ENCODE measurements at places on chromosomes 1 and 21.

DNA sequence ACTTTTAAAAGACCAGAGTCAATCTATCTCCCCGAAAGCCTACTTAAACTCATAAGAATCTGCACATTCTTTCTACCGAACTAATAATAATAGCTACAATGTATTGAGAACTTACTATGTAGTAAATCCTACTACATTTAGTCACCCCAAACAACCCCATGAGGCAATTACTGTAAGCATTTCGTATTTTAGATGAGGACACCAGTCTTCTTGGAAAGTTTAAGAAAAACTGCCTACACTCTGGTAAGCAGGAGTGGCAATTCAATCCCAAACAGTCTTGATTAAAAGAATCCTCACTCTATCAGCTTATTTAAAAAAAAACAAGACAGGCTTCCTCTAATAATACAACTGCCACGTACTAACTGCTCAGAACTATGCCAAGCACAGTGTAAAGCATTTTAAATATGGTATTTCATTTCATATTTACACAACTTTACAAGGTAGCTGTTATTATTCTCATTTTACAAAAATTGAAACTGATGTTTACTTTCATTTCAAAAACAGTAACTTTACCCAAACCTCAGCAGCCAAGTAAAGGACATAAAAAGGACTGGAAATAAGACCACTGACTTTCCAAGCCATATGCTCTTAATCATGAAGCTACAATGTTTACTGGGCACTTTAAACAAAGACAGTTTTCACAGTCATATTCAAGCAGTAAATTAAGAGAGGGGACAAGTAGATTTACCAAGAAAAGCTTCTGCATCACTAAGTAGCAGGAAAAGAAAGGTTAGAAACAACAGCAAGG is 13.9 kb downstream of the ARID4B start:
- no peak for DNase-seq

DNA sequence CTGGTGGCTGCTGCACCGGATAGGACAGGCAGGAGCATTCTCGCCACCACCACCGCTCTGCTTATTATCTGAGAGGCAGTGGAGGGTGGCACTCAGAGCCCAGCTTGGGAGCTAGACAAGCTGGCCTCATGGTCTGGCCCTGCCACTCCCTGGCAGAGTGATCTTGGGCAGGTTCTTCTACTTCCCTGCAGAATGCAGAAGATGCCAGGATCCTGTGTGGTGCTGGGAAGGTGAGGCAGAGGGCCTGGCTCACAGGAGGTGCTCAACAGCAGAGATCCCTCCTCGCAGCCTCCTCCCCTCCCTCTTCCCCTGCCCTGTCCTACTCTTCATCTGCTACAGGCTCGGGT is 60.4 kb downstream of the ARHGEF10L start:
- DNase-seq, result no peak

- DNase-seq, result no peak
These were observed 60.5 kb upstream of the FOXD3 start for GRCh38 chr1:63261736-63262458.

DNA sequence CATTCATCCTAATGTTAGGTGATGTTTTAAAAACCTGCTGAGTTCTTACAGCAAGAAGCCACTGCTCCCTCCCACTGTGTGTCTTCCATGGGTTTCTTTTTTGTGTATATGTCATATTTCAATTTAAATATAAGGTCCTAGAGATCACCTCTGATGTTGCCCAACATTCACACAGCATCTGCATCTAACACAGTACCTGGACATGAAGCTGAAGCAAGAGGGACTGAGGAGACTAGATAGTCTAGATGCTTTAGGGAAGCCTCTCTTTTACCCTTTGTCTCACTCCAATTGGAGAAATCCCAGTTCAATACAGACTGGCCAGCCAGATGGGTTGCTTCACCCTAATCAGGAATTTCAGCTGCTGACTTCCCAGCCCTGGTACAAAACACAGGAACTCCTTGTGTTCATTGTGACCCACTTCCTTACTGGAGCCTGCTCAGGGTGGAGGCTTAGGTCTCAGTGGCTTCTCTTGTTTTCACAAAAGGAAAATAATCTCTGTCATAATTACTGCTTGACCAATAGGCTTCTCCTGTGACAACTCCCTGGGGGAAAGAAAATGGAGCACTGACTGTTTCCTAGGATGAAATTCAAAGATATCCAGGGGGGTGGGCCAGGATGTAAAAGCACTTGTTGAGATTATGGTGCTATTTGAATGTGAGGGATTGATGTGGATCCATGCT is 17.3 kb downstream of the BTG2 start:
- no peak for DNase-seq

GRCh38 chr21:15494481-15494880 is 235.3 kb upstream of the USP25 start:
- no peak for DNase-seq

DNA sequence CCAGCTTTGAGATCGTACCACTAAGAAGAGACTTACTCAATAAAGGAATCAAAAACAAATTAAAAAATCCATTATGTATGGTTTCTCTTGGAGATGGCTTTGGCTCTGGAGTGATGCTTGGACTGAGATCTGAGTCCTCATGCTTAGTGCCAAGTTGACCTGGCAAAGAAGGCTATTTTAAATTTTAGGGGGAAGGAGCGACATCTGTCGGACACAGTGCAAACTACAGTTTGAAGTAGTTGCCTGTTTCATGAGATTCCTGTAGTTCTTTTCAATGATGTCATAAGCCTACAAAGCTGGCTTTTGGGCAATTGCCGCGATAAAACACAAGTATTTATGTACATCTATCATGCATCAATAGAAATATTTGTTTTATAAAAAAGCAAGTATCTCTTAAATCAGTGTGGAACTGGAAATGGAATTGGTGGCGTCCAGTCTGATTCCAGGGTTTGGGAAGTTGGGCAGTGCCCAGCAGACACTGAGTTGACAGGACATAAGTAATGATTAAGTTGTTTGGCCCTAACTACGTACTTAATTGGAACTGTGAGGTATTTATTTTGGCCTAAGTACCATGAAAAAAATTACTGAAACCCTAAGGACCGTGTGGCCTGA is 50.0 kb downstream of the TBCE start:
- DNase-seq, result no peak

DNA sequence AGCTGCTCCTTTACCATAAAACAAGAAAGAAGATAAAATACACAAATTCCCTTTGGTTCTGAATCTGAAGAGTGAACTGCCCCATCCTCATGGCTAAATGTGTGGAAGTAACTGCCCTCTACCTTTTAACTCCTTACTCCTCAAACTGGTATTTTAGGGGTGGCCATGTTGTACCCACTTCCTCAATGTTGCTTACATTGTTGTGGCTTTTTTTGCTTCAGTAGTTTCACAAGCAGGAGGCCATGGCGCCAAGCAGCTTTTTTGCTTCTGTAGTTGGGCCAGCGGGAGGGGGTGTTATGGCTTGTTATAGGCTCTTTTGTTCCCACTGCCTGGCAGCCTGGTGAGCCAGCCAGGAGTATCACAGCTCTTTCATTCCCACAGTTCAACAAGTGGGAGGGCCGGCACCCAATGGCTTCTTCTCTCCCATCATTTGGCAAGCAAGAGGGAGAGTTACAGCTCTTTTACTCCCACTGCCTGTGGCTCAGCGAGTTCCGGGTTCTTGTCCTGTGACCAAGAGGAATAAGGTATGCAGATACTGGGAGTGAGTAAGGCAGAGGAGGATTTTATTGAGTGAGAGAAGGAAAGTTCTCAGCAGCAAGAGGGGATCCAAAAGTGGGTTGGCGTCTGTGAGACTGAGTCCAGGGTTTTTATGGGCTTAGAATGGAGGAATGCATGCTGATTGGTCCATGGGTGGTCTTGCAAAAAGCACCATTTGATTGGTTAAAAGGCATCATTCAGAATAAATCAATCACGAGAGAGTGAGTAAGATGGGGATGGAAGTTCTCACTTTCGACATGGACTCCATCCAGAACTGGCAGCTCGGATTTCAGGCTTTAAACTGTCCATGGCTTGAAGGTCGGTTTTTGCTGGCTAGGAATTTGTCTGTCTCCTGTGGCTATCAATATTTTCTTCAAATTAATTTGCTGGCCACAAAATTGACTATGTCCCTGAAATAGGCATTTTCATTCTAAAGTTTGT is 429.6 kb downstream of the HLX start:
- no peak for DNase-seq

GRCh38 chr1:187999973-188000372 is 1171.2 kb downstream of the PLA2G4A start:
- DNase-seq, result no peak

DNA sequence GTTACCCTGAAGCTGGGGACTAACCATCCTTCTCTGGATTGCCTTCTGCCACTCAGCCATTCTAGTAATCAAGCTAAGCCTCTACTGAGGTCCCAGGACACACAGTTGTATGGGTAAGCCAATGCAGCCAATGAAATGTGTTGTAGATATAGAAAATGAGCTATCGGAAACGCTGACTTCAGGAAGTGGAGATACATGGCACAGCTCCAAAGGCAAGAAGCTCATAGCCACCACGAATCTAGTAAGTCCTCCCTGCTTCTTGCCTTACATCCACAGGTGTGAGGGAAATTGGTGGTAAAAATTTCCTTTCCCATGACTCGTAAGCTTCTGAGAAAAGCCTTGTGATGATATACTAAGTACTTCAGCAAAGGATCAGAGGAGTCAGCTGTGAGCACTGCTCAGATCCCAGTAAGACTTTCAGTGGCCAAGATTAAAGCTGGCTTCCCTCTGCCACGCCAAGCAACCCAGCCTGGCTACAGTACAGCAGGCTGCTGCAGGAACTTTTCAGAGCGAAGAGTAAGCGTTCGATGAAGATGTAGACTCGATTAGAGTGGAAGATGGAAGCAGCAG is 117.7 kb downstream of the SIM2 start:
- no peak for DNase-seq

DNA sequence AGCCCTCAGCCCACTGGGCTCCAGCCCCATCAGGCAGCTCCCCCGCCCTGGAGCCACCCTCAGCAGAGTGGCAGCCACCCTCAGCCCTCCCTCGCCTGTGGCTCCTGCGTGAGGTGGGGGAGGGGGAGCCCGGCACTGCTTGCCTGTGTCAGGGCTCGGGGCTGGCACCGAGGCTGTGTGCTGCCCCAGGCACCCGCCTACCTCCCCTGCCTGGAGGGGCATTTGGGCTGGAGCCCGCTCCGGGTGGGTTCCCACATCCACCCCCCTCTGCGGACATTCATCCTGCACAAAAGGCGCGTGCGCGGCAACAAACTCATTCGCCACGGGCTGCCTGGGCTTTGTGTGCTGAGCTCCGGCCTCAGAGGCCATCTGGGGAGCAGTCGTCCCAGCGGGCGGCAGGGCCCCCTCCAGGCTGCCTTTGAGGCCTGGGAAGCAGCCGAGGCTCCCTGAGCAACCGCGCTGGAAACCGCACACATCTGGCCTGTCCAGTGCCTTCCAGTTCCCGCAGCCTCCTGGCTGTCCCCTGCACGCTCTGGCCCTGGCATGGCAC is 12.6 kb upstream of the TNFRSF14 start:
- no peak for DNase-seq

DNA sequence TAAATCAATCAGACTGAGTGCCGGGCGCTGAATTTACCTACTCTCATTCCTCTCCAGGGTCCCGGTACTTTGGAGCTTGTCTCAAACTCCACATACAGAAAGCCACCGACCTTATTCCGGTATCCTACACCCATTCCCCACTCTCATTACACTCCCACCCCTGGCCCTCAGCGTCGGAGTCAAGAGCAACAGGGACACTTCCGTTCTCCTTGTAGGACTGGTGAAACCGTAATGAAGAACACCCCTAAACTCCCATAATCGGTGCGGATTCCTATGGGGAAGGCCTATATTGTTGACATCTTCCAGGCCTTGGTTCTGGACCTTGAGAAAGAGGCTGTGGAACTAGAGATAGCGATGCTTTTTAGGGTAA is 798 bp downstream of the ZBED6 start:
- no peak for DNase-seq

GRCh38 chr1:109657970-109658369 is 2.1 kb downstream of the GSTM4 start:
- no peak for DNase-seq

DNA sequence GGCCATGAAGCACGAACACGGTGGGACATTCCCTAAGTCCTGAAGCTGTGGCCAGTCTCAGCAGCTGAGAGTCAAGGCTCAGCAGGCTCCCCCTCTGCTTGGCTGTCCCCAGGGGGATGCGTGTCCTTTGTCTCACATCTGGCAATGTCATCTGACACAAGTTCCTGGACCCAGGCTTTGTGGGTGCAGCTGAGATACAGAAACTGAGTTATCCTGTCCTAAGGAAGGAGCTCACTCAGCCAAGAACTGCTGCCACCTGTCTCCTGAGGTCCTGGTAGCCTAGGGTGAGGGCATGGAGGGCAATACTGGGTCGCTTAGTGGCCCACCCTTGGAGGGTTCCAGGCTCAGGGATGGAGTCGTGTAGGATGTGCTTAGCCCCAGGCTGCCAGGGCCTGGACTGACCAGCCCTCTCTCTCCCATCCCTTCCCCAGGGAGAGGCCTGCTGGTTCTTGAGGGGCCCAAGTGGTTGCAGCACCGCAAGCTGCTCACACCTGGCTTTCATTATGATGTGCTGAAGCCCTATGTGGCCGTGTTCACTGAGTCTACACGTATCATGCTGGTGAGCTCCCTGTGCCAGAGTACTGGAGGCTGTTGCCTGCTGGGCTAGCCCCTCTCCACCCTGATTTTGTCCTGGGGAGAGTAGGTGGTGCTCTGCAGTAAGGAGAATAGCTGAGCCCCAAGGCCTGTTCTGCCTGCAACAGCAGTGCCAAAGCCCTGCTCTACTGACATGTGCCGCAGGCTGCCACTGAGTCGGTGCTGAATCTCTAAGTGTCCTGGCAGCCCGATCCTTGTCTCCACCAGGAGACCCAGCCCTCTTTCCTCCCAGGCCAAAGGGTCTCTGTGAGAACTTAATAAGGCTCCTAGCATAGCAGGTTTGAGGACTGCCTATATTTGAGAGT is 13.5 kb downstream of the CYP4B1 start:
- DNase-seq, result no peak

DNA sequence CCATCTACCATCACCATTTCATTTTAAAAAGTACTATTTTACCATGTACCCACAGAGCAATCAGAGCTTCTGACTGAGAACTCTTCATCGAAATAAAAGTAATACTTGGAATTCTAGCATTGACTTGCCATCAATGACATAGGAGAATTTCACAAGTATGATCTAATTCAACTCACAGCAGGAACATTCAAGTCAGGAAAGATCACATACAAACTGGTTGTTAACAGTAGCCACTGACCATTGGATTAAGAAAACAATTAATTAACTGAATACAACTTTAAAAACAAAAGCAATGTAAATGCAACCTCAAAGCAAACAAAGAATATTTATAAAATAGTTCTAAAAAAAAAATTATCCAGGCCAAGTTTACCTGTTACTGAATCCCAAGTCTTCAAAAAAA is 18.8 kb downstream of the RNF115 start:
- no peak for DNase-seq

GRCh38 chr1:186326009-186326408 is 49.0 kb downstream of the TPR start:
- no peak for DNase-seq

Measured in esophagus squamous epithelium (tissue), 5 donors.